Fibroblast of skin of right quadriceps (primary cell): ENCODE measurements at places on chromosomes 3 and 15.

DNA sequence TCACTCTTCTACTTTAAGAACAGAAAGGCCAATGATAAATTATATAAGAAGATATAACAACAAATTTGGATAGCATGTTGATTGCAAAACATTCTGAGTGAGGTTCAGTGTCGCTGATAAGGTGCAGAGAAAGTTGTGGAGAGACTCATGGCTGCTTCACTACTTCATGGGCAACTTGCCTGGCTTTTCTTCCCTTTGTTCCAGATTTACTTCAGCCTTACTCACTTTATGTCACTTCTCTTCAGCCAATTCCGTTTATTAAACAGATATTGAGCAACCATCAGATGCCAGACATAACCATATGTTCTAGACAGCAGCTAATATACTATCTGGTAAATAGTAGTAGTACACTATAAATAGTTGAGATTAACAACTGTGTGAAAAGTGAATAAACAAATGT is 150.0 kb upstream of the CHL1 start:
- DNase-seq = no peak

DNA sequence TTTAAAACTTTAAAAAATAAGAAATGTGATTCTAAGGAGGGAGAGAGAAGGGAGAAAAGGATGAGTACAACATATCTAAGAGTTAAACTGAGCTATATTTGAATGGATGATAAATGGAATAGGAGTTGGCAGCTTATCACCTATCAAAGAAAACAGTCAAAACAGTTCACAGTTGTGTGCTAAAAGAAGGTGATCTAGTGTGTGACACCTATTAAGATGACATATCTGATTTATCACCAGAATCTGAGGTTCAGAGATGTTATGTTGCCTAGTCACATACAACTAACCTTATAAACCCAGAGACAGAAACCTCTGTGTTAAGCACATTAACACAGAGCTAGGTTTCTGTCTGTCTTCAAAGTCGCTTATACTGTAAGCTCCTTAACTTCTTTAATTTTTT is 3.0 kb downstream of the ATP13A3 start:
- no peak for DNase-seq

DNA sequence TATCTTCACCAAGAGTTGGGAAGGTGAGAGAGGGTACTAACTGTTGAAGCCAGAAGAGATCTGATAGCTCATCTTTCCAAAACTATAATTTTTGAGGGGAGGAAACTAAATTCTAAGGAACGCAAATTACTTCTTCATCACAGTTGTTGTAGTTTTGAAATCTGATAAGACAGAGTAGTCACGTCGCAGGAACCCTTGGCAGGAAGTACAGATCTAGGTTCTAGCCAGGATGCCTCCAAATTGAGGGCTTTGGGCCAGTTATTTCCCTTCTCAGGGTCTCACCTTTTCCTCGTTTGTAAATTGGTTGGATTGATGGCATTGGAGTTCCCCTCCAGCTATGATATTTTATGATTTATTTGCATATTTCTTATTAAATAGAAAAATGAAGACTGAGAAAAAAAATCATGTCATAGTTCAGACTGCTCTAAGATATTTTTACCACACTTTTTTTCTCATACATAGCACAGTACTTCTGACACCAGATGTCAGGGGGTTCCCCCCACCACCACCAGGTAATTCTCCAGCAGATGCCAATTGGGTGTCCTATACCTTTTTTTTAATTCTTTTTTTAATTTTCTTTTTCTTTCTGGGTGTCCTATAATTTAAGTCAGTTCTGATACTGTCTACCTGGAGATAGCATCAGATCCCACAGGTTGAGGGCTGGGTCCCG is 32.3 kb upstream of the APH1B start:
- DNase-seq = no peak

DNA sequence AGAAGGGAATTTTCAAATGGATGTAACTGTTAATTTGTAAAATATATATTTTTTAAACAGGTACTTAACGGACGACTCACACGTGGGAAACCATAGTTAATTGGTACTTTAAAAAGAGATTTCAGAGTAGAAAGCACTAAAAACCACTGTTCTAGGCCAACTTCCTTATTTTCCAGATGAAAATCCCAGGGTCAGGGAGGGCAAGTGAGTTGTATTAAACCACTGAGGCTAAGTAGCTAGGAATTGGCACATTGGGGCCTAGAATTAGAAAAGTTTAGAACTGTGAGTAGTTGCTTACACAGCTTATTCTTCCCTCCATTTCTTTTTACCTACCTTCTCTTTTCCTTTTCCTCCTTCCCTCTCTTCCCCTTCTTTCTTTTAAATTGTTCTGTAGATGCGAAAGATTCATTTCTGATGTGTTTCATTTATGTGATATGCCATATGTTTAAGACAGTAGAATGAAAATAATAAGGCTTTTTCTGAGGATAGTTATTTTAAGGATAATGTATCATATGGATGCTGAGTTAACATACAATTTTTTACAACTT is 4.1 kb upstream of the UTS2B start:
- DNase-seq = no peak

DNA sequence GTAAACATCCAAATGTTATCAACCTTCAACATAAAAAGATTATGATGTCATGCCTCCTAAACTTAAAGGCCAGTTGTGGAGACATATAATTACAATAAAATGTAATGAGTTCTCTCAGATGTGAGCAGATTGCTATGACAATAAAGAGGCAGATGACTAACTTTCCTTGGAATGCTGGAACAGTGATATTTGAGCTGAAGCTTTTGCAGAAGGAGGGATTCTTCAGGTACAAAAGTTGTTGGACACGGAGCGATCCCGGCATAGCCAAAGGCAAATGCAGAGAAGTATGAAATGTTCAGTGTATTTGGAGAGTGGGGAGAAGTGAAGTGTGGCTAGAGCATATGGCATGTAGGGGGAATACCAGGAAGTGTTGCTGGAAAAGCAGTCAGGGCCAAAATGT is 520.1 kb downstream of the FGF12 start:
- DNase-seq = no peak

GRCh38 chr3:173711619-173712018 is 314.1 kb downstream of the NLGN1 start:
- no peak for DNase-seq

DNA sequence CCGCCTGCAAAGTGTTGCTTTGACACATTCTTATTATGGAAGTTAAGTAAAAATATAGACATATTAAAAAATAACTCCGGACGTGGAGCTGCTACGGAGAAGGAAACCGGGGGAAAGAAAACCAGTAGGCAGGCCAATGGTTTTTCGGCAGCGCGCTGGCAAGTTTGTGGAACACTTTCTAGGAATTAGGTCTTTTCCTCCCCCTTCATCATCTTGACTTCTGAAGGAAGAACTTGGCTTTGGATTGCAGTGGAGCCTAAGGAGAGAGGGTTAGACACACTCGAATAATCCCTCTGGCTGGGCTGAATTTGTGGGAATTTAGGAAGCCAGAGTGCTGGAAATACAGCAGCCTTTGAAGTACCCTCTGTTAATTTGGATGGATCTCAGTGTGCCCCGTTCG is 317 bp downstream of the ROBO2 start:
- peak; percentile 8 for DNase-seq

DNA sequence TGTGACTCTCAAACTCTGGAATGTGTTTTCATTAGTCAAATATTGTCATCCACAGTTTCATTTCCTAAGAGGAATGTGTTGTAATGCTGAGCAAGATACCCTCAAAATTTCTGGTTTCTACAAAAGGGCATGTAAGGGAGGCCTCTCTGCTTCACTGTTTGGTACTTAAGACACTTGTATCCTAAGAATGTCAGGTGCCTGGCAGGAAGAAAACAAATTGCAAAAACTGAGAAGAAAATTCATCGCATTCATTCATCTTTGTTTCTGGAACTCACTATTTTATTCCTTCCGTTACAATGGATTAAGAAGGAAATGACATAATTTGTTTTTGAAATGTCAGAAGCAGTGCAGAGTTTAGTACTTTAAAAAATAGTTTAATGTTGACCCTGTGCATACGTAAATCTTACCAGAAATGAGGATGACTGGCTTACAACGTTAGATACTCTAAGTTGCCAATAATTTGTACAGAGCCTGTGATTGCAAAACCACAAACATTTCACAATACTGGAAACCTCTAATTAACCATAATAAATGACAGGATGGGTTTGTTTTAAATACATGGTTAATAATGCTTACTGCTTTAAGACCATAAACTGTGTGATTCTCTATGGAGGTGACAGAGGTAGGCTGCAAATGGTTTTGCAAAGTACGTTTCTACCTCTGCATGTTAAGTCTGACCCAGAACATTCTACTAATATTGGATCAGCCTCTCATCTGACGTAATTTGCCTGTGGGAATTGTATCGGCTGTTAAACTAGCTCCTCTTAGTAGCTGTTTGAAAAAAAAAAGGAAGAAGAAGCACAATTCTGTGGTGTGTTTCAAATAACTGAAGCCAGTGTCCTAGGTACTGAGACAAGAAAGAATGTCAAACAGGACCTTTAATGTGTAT is 477.8 kb downstream of the RBMS3 start:
- peak; percentile 91 for DNase-seq

GRCh38 chr3:34132069-34132692 is 333.8 kb downstream of the PDCD6IP start:
- DNase-seq = no peak

GRCh38 chr15:59017449-59017848 is 30.0 kb downstream of the RNF111 start:
- DNase-seq = no peak

DNA sequence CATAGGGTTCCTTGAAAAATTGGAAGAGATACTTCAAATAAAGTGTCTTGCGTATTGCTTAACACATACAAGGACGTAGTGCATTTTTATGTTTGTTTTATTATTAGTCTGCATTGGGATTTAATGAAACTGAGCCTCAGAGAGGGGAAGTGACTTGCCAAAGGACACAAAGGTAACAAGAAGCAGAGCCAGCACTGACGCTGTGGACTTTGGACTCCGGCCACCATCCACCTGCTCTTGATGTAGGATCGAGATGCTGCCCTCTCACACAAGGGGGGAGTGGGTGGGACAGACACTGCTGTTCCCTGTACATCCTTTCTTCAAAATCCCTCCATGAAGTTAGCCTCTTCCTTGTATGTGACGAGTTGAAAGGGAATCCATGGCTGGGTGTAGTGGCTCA is 435.4 kb upstream of the RGMA start:
- DNase-seq = no peak

- DNase-seq = peak; percentile 14
Observed at GRCh38 chr3:101861212-101861788, 12.0 kb downstream of the NFKBIZ start.

- peak; percentile 89 for DNase-seq
Observed at GRCh38 chr15:73924171-73924921, 1.9 kb upstream of the LOXL1 start.

DNA sequence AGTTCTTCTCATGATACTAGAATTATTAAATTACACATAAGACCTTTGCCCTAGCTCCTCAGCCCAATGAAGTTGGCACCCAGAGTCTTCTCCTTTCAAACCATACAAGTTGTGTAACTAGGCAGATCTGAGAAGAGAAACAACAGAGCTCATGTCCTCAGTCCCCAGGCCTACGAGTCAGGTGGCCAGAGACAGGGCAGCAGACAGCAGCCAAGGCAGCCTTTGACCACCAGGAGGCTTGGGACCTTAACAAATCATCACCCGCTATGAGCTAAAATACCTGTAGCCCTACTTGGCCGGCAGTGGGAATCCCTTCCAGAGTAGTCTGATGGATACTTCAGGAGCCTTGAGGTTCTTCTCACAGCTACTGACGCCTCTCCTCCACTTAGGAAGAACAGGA is 18.3 kb downstream of the STIMATE start:
- DNase-seq = no peak

DNA sequence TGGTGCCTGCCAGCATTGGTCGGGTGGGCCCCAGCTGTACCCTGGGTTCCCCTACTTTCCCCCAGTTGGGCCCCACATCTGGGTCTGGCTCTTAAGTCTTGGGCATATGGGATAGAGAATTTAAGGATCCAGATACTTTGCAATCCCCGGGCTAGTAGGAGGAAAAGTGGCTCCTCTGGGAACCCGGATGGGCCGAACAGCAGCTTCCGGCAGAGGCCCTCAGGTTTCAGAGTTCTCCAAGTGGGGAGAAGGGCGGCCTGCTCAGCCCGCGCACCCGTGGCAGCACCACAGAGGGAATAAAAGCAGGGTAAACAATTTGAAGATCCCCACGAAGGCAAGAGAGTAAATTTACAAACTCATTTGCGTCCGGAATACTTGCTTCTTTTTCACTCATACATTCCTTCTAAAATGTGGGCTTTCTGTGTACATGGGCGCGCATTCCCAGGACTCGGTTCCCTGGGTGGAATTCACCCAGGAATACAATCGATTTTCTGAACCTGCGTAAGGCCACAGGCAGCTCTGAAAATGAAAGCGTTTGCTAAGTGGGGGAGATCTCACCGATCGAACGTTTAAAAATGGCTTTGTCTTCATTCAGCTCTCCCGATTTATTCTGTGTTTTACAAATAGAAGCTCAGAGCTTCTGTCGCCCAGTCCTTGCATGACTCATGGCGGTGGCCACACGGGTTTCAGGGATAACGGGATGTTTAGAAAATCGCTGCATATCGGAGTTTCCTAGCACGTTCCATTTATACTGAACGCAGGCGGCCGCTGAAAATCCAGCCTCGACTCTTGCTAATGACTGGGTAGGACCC is 74.0 kb upstream of the POLG start:
- no peak for DNase-seq

DNA sequence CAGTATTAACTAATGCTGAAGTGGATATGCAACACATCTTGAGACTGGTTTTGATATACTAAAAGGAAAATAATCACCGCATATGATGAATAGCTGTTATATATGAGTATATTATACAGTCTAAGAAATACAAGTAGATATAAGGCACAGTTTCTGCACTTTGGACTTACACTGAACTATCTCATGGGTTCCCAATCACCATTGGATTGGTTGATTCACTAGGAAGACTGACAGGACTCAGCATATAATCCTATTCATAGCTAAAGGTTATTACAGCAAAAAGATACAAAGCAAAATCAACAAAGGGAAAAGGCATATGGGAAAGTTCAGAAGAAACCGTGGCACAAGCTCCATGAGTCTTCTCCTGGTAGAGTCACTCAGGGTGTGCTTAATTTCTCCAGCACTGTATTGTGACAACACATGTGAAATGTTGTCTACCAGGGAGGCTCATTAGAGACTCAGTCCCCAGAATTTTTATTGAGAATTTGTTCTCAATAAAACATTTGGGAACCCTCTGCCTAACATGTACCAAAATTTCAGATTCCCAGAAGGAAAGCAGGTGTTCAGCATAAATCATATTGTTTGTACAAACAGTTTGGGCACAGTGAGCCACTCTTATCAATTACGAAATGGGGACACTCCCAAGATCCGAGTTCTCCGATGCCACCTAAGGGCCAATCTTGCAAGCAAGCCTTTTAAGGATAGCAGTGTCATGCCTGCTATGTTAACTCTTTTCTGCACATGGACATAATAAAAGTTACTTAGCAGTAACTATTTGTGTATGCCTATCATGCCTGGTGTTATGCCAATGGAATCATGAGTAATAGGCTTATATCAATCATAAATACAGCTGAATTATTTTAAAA is 26.8 kb downstream of the CMC1 start:
- DNase-seq = no peak

GRCh38 chr3:184626923-184627322 is 65.3 kb downstream of the EPHB3 start:
- DNase-seq = no peak
